ENCODE measurements at places on chromosomes 6 and 20.

GRCh38 chr6:165222315-165223025, 86.9 kb downstream of the C6orf118 start:
- DNase-seq = no peak

DNA sequence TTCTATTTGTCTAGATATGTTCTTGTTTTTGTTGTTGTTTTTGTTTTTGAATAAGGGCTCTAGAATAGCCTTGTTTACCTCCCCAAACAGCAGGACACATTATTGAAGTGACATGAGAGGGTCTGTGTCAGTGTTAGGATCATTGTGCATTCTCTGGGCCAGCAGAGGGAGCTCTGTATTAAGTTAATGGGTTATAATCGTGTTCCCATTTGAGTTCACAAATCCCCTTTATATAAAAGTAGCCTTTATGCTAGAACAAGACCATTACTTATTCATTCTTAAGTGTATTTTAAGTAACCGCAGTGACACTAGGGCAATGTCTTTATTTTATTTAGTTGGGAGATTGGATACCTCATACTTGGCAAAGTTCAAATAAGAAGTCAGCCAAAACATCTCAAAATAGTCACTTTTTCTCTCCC, 44.8 kb downstream of the STK4 start:
- no peak for DNase-seq

DNA sequence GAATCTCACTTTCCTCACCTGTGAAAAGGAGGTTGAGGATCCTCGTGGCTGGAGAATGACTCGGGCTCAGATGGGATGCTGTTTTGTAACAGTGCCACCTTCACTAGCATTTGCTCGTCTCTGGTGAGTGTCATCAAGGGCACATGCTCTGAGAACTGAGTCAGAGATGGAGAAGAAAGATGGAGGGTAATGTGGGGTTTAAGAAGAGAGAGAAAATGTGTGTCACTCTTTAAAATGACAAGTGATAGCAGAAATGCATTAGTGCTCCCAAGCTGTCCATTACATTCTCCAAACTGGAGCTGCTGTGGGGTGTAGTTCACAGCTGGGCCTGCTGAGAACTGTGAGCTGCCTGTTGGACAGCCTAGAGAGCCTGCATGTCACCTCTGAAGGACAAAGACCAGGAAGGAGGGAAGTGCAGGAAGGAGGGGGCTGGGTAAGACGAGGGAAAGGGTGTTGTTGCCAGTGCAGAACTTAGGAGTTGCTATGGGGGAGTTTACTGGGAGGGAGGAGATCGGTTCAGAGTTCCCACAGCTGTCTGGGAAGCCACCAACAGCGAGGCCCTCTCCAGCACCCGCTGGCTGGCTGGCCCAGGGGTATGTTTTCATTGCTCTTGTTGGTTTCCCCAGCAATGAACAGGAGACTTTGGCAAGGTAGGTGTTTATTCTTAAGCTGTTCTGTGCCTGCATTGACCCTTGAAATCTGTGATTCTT, 19.8 kb downstream of the GMPR start:
- no peak for DNase-seq

DNA sequence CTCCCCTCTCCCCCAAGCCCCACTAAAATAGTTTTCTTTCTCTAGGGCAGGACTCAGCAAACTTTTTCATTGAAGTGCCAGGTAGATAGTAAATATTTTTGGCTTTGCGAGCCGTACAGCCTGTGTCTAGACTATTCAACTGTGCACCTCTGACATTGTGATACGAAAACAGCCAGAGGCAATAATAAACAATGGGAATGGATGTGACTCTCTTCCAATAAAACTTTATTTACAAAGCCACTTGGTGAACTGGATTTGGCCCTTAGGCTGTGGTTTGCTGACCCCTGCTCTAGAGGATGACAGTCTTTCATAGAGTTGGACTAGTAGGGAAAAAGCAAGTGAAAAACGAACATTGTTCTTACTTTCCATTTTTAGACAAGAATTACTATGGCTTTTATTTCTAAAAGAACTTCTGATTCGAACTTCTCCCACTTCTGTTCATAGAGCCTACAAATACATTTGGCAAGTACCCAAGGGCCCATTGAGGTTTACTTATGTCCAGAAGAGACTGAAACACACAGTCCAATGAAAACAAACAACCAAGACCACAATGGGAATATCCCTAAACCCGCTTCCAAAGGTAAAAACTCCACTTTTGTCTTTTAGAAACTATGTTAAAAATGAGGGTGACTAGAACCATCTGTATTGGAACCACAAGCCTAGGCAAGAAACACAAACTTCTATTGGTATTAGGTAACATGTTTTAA, 46.4 kb upstream of the CDKAL1 start:
- no peak for DNase-seq

Measured in stimulated activated CD8-positive, alpha-beta memory T cell treated with anti-CD3 and anti-CD28 coated beads, Interleukin-15, amount 100 ng/mL, for 4 hours (primary cell).